ENCODE measurements at places on chromosomes 4 and X.
A peak's percentile ranks its signal among the peaks of the same experiment; 100 is the strongest.

GRCh38 chr4:54271464-54271863 is 42.4 kb downstream of the PDGFRA start:
- no peak for DNase-seq

DNA sequence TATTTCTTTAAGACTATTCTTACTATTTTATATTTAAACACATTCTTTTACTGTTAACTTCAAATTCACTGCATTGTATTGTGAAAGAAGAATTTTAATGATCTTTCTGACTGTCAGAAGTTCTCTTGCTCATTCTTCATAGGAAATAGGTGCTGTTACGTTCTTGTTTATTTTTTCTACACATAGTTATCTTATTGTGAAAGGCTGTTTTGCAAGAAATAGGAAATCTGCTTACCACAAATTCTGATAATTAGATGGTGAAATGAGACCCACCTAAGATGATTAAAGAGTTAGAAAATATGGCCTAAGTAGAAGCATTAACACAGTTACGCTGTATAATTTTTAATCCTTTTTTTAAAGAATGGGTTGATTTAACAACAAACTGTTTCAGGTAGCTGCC is 316.1 kb upstream of the ZFP42 start:
- no peak for DNase-seq

DNA sequence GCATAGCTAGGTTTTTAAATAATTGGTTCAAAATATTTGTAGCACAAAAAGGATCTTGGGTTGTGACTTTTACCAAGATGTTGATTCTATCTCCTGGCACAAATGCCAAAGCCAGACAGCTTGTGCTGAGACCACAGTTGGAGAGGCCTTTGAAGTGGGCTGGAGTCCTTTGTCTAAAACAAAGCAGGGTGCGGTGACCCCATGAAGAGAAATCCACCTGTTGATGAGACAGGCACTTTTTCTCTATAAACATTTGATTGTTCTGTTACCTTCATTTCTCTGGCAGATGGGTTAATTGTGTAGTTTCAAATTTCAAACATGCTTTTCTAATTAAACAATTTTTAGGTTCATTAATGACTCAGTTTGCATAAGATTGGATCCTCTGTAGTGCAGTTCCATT is 56.7 kb downstream of the STOX2 start:
- no peak for DNase-seq

GRCh38 chrX:17441965-17442364 is 67.0 kb downstream of the NHS start:
- no peak for DNase-seq

DNA sequence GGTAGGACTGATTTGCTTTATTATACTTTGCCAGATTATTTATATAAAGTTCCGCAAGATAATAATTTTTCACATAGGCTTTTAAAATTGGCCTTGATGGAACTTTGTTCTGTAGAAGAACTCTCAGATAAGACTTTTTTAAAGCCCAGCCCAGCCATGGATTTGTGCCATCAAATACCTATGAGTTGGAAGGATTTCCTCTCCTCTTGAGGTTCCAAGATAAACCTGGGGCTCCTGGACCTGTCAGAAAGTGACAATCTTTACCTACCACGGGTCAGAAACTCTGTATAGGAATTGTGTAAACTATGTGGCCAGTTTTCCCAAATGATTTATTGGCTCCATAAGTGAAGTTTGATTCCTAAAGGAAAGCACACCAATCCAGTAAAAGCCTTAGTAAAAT is 271.9 kb upstream of the GRID2 start:
- DNase-seq: no peak

- no peak for DNase-seq
These were observed 579.5 kb downstream of the GALNTL6 start for GRCh38 chr4:172392741-172393140.

DNA sequence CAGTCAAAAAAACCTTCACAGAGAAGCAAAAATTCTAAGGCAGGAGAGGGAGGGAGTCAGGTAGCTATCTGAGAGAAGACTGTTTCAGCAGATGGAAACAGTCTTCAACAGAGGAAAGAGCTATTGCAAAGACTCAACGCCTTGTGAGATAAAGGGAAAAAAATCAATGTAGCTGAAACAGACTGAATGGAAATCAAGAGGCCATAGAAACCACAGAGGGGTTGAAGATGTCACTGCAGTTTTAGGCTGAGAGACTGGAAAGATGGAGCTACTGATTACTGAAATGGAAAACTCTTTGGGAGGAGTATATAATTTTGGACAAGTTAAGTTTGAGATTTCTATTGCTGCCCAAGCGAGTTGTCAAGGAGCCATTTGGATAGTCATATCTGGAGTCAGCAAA is 28.4 kb upstream of the CXCL8 start:
- no peak for DNase-seq

DNA sequence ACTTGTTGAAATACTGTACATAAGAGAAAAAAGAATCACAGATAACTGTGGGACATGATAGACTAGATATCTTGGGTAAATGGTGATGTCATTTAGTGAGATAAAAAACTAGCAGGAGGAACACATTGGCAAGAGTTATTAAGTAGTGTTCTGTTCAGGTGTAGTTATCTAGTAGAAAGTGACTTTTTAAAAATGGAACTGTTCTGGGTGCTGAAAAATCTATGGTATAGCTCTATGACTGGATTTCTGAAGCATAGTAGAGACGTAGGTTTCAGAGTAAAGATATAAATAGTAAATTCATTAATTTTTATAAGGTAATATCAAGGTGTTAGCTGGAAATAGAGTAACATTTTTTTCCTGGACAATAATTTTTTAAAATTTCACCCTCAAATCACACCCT is 225.1 kb upstream of the UGT8 start:
- DNase-seq: no peak

- no peak for DNase-seq
These were observed 146.3 kb upstream of the STX18 start for GRCh38 chr4:4687935-4688727.

GRCh38 chr4:183826461-183826860 is 78.6 kb upstream of the STOX2 start:
- DNase-seq: no peak

- DNase-seq: no peak
These were observed 26.6 kb downstream of the GABRB1 start for GRCh38 chr4:47057991-47058390.

DNA sequence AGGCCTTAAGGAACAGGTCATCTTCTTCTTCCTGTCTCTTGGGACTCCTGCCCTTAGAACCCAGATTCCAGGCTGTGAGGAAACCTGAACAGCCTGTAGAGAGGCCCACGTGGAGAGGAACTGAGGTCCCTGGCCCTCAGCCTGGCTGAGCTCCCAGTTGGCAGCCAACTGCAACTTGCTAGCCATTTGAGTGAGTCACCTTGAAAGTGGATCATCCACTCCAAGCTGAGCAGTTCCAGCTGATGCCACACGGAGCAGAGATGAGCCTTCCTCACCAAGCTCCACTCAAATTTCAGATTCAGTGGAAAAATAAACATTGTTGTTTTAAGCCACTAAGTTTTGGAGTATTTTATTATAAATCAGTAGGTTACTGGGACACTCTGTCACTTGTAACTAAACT is 392.5 kb downstream of the BCOR start:
- no peak for DNase-seq

- DNase-seq: no peak
These were observed 1.3 kb downstream of the TMEM165 start for GRCh38 chr4:55397126-55397436.

DNA sequence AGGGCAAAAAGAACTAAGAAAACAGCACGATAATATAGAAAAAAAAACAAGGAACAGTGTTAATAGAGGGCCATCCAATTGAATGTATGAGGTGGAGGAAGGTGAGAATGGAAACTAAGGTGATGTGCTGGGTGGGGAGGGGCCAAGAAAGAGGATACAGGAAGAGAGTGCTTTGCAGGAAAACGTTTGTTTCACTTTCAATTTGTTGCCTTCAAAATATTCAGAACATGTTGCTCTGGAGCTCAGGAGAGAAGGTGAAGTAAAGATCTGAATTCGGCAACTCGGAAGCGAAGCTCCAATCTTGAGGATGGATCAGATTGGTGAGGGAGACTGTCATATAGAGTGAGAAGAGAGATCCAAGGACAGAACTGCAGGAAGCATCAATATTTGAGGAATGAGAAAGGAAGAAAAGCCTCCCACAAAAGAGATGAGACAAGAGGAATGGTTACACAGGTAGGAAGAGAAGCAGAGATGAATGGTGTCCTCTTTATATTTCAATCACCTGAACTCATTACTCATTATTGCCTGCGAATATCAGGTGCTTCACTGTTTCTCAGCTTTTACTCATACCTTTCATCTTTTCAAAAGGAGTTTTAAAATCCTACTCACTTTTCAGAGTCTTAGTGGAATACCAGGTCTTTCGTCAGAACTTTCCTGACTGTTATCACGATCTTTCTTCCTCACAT is 14.7 kb upstream of the SEC24D start:
- peak; percentile 52 for DNase-seq

DNA sequence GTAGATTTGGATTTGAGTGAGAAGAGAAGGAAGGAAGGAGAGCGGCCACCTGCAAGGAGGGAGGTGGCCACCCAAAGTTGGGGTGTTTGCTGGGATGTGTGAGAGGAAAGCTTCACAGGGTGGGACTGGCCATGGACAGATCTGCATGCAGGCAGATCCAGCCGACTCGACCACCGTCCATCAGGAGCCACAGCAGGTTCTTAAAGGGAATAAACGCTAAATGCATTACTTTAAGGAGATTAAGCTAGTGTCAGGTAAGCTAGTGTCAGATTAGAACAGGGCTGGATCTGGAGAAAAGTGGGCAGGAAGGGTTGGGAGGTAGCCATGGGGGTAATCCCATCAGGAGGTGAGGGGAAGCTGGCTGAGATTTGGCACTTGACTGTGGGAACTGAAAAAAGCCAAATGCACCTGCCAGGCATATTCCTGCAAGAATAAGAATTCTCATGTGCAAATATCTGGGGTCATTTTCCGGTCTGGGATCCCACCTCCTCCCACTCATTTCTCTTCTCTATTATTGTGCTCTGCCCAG is 79.6 kb downstream of the MGST2 start:
- DNase-seq: no peak

GRCh38 chrX:8724300-8724699 is 7.6 kb downstream of the ANOS1 start:
- DNase-seq: no peak

- DNase-seq: no peak
These were observed 1021.2 kb downstream of the PCDH7 start for GRCh38 chr4:31741326-31741725.

GRCh38 chrX:54177306-54177705 is 5.7 kb downstream of the FAM120C start:
- no peak for DNase-seq

- no peak for DNase-seq
These were observed 104.6 kb upstream of the MXRA5 start for GRCh38 chrX:3450881-3451570.

- DNase-seq: no peak
These were observed 41.7 kb upstream of the FAM9C start for GRCh38 chrX:13086076-13086475.

DNA sequence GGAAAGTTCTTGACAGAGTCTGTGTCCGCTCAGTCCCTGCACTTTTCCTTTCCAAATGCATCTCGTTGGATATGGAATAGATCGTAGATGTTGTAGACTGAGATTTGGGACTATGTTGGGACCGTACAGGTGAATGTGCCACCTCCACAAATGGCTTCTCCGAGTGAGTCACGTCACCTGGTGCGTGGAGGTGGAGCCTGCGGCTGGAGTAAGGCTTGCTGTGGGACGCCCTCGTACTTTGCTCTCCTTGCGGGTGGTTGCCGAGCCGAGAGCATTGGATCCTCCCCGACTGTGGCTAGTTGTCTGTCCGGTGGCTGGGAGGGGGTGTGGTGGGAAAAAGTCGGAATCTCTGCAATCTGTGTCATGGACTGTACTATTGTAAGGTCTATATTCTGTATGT is 60.5 kb downstream of the NELFA start:
- DNase-seq: no peak

DNA sequence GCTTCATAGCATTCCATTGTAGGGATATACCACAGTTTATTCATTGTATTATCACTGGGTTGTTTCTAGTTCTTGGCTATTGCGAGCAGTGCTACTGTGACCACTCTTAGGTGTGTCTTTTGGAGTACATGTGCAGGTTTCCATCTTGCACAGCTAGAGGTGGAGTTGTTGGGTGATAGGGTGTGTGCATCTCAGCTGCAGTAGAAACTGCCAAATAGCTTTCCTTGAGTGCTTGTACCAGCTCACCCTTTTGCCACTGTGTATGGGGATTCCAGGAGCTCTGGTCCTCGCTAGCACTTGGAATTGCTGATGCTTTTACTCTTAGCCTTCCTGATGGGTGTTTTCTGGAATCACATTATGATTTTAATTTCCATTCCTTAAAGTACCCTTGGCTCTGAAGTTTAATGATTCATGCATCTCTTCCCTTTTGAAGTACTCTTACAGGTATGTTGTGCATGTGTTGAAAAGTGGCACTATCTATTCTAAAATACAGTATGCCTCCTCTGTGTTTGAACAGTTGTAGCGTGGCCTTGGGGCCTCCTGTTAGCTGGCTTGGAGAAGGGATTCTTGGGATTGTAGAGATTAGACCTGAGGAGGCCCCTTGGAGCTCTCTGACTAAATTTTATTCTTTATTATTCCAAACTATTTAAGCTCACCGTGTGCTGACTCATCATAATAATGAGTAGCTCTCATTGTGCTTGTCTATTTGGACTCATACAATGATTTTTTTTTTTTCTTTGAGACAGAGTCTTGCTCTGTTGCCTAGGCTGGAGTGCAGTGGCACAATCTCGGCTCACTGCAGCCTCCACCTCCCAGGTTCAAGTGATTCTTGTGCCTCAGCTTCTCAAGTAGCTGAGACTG is 38.4 kb downstream of the HTT start:
- no peak for DNase-seq

GRCh38 chr4:2301225-2301642 is 39.3 kb upstream of the MXD4 start:
- no peak for DNase-seq

- DNase-seq: peak; percentile 26
These were observed 164.9 kb downstream of the MAML3 start for GRCh38 chr4:139988863-139989765.

DNA sequence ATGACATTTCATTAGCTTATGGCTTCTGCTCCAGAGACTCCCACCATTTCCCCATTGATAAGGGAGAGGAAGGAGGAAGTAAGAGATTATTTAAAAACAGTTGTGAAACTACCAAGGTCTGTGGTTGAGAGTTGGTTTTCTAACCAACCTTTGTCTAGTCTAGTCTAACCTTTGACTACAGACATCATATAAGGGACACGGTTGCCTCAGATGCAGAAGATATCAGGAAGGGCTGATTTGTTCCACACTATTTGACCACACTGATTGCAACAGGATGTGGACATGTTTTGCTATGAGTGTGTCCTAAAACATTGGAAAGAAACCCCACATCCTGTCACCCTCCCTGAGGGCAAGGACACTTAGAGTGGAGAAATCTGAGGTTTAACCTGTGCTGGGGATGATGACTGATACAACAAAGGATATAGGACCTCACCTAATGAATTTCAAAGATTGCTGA is 53.0 kb downstream of the COQ2 start:
- DNase-seq: peak; percentile 82

DNA sequence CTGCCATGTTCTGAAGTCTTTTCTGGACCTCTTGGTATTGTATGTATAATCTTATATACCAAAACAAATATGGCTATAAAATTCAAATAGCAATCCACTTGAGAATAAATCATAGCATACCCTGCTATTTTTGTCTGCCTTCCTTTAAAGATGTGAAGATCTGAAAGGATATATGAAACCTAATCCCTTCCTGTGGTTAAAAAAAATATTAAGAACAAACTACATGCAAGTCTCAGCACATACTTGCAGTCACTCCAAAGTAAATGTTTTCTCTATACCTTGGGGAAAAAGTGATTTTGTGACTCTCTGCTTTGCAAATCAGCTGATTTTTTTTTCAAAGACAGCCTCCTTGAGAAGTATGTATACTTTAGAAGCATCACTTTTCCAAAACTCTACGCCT is 322.9 kb downstream of the ANKRD50 start:
- no peak for DNase-seq

- peak; percentile 78 for DNase-seq
These were observed 4.9 kb downstream of the PRDM8 start for GRCh38 chr4:80202190-80202711.

Data from activated CD4-positive, alpha-beta T cell treated with anti-CD3 and anti-CD28 coated beads, Interleukin-2, Interleukin-4, amounts not matched to agents 100 ng/mL and 50 ng/mL, durations not matched to agents 16 hours and 8 hours (primary cell).